Chondrocyte (in vitro differentiated cells): ENCODE measurements at places on chromosomes 6 and 20. TPM values are rescaled to one million over a fixed set of nuclear protein-coding genes. Genes with fewer than 3 reads are reported as not detected.

The NCOA3 gene
- 38.1 to 56.0 TPM (median 45.2 TPM) in 3 replicates for total RNA-seq

The PHACTR3 gene
- total RNA-seq, result not detected in 3 replicates

GRCh38 chr6:38612143-38612965 lies 27.4 kb downstream of the BTBD9 start:
- no peak for DNase-seq
- peak overlapping the region; percentile 42 for H3K27ac ChIP-seq
- no peak overlapping the region for H3K4me3 ChIP-seq
- peaks cover 27% of the 10 kb centered on the region for H3K4me1 ChIP-seq
- H3K36me3 ChIP-seq, result no peaks in the 10 kb centered on the region
- no peaks in the 10 kb centered on the region for H3K27me3 ChIP-seq

DNA sequence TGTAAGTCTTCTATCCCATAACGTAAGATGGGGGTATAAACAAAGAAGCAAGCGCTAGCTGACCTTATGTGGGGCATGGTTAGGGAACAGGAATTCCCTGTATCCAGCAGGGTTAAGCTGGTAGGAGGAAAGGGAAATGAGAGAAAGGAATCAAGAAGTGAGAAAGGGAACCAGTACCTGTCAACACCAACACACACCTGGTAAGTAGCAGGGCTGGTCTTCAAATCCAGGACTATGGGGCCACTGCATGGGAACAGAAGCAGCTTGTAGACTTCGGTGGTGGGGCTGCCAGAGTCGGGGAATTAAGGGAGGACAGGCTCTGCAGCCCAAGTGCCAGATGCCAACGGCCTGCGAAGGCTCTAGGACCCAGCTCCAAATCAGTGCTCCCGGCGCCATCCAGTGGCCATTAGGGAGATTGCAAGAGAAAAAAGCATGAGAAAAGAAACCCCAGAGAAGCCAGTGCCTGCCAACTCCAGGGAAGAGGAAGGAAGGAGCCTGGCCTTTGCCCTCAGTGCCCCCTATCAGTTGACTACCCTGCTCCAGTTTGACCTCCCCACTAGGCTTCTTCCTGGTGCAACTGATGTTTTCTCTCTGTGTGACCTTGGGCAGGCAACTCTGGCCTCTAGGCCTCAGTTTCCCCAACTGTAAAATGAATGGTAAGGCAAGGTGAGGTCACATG lies 15.8 kb upstream of the RBPJL start:
- H3K27ac ChIP-seq, result no peak overlapping the region
- no peak overlapping the region for H3K4me3 ChIP-seq
- H3K27me3 ChIP-seq, result peaks cover 11% of the 10 kb centered on the region
- H3K36me3 ChIP-seq, result no peaks in the 10 kb centered on the region
- no peak for DNase-seq
- H3K4me1 ChIP-seq, result peaks cover 8% of the 10 kb centered on the region

GRCh38 chr20:51583499-51583898 lies 41.0 kb upstream of the NFATC2 start:
- no peak overlapping the region for H3K27ac ChIP-seq
- no peak overlapping the region for H3K4me3 ChIP-seq
- no peak for DNase-seq
- H3K4me1 ChIP-seq, result peaks cover 12% of the 10 kb centered on the region
- H3K27me3 ChIP-seq, result no peaks in the 10 kb centered on the region
